Nucleus accumbens (tissue), 56 donors: ENCODE measurements at places on chromosomes 7 and 10.

- no peak for DNase-seq
These were observed 79.6 kb upstream of the AUTS2 start for GRCh38 chr7:69518705-69519077.

DNA sequence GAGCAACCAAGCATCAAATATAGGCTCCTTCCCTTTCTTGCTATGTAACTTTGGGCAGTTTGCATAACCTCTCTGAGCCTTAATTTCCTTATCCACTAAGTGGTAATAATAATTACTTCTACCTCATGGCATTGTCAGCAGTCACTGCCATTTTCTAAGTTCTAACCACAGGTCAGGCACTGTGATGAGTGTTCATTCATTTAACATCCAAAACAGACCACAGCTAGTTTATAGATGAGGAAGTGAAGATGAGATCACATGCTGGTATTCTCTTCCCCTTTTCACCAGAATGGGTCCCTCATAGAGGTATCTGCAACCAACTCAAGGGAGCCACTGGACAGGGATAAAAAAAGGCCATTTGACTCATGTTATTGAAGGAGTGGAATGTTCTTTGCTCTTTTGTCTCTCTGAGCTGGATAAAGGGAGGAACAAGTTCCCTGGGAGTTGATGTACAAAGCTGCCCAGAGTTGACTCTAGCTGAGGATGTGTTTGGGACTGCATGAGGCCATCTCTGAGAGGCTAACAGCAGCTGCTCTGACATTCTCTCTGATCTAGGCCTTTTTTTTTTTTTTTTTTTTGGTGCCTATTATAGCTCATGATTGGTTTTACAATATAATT is 65.0 kb downstream of the DNAJC12 start:
- DNase-seq = no peak

DNA sequence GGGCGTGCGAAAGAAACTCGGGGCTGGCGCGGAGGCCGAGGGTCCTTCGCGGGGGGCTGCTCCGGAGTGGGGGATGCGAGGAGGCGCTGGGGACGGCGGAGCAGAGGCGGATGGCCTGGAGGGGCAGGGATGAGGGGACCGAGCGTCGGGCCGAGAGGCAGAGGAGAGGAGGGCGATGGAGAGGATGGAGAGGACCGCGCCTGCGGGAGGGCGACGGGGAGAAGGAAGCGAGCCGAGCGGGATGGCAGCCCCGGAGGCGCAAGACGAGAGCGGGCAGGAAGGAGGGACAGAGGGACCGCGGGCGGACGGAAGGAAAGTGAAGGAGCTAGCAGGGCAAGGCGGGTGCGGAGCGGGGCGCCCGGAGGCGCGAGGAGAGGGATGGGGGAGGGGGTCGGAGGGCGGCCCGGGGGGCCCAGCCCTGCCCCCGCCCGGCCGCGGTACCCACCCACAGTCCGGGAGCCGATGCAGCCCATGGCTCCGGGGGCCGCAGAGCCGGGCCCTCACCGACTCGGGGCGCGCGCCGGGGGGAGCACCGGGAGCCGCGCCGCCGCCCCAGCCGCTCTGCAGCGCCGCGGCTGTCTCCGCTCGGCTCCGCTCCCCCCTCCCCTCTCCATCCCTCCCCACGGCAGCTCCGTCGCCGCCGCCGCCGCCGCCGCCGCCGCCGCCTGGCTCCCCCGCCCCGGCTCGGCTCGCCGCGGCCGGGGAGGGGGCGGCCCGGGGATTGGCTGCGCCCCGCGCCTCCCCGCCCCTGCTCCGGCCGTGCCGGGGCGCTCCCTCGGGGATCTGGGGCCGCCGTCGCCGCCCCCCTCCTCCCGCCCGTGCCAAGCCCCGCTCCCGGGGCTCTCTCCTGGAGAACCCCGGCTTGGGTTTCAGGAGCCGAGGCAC is at the start of gene FAM131B:
Gene FAM131B (minus strand): TSS at position 583 of the 885 bp plus-strand sequence. CDS start 110 bp downstream, at position 473.
- peak; percentile 45 for DNase-seq

DNA sequence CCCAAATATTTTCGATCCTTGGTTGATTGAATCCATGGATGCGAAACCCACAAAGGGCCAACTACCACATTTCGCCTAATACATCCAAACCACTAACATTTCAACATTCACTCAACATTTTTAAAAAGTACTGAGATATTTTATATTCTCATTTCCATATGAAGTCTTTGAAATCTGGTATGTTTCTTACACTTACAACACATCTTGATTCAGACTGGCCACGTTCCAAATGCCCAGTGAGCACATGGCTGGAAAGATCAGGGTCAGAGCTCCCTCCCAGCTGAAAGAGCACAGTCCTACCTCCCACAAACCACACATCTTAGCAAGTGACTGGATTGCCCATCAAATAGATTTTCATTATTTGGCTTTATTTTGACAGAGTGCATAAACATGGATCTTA is 18.9 kb downstream of the NCAPG2 start:
- no peak for DNase-seq

DNA sequence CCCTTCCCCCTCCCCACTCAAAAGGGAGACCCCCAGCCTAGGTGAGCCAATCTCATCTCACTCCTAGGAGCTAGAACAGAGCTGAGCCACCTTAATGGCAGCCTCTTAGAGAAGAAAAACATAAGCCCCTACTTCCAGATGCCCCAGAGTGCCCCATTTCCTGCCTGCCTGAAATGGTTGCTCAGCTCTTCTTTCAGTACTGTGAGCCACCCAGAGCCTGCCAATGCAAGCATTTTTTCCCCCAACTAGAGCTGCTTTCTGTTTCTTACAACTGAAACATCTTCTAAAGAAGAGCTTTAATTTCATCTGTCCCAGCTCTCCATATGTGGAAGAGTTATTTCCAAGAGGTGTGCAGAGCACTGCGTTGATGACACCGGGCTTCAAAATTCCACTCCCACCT is 136.7 kb downstream of the PLPP4 start:
- DNase-seq = no peak

- no peak for DNase-seq
These were observed 165.0 kb downstream of the BAMBI start for GRCh38 chr10:28842321-28842720.

GRCh38 chr10:125235093-125236069 is 75.0 kb upstream of the CTBP2 start:
- DNase-seq = no peak

- no peak for DNase-seq
These were observed 25.5 kb upstream of the NME8 start for GRCh38 chr7:37822946-37823345.

DNA sequence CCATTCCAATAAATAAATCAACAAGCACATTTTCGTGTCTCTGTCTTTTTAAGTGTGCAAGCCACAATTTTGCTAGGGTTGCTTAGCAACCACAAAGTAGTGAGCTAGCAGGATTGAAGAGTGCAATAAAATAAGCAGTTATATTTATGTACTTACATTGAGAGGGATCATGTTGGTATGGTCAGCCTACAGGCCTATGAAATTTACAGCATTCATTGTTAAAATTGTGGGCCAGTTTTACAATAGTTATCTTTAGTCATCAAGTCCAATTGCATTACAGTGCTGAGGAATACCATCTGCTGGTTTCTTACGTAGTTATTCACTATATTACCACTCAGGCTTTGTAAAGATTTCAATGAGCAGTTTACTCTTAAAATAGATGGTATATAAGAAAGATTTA is 192.5 kb upstream of the POT1 start:
- no peak for DNase-seq

GRCh38 chr10:49257626-49258349 is 41.2 kb upstream of the C10orf71 start:
- DNase-seq = no peak

DNA sequence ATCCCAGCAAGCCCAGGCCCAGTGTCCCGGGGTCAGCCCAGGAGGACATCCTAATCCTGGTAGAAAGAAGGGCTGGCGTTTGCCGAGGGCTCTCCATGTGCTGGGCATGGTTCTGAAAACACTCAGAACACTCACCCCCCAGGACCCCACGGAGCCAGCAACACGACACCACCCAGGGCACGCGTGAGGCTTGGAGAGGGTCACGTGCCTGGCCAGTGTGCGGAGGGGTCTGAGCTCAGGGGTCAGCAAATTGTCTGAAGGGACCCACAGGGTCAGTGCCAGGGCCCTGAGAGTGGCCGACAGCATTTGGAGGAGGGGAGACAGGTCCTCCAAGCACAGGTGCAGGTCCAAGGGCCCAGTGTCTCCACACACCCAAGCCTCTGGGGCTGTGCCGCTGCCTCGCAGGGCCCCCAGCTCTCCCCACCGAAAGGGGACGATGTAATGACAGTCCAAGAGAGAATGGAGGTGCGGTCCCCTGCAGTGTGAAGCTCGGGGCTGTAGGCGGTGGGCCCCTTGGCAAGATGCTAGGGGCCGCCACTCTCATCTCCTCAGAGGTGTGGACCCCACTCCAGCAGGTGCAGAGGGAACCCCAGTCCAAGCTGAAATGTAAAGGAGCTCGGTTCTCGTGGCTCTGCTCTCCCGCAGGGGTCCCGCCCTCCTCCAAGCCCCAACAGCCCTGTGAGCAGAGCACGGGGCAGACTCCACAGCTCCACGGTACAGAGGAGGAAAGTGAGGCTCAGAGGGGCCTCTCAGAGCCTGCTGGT is 7.8 kb downstream of the FOXL3 start:
- DNase-seq = no peak

DNA sequence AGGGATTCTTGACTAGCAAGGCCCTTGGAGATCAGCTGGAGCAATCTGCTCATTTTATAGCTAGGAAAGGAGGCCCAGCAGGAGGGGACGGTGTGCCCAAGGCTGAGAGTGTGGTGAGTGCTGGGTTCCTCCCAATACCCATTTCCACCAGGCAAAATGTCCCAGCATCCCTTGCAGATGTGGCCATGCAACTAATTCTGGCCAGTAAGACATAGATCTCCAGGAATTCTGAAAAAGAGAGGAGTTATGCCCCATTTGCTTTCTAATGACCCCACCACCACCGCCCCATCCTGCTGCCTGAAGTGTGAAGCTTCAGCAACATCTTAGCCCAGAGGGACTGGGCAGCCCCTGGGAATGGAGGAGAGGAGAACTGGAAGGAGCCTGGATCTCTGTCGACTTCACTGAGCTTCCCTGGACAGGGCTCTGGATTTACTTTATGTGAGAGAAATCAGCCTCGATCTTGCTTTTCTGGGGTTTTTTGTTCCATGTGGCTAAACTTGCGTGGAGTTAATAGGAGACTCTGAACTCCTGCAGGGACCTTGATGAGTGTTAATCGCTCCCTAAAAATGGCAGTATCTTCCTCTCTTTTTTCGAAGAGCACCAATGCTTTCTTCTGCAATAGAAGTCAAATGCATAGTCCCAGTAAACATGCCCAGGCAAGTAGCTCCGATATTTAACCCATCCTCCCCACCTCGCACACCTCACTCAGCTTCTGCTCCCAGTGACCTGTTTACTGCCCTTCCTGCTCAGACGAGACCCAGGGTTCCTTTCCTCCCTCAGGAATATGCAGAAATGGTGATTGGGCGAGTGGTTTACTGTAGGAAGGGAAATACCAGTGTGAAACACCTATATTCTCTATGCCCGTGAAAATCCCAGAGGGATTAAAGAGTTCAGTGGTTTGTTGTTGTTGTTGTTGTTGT is 127.5 kb upstream of the GPR26 start:
- no peak for DNase-seq

- DNase-seq = no peak
These were observed 20.7 kb upstream of the KMT2E start for GRCh38 chr7:104993217-104993862.

GRCh38 chr7:66669088-66669487 is 40.4 kb downstream of the KCTD7 start:
- DNase-seq = peak; percentile 74

GRCh38 chr10:132076578-132077081 is 10.9 kb downstream of the JAKMIP3 start:
- DNase-seq = no peak

DNA sequence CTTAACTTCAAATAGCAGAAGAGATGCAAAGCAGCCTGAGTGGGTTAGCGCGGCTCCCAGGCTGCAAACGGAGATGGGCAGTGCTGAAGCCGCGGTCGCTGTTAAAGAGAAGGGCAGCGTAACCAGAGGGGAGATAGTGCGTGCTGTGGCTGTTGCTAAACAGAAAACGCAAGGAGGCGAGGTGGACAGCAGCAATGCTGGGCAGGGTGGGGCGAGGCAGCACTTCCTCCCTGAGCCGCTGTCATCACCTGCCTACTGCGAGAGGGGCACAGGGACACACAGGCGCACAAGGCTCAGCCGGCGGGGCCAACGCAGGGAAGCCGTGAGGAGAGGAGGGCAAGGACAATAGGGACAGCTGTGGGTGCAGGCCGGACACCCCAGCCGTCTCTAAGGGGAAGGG is 137.3 kb downstream of the MAD1L1 start:
- no peak for DNase-seq

- DNase-seq = no peak
These were observed 5.3 kb upstream of the KLF6 start for GRCh38 chr10:3790272-3790671.

- DNase-seq = no peak
These were observed 63.4 kb downstream of the RNF32 start for GRCh38 chr7:156703773-156704482.

- DNase-seq = no peak
These were observed 9.2 kb downstream of the JMJD1C start for GRCh38 chr10:63456437-63457210.

GRCh38 chr7:138816650-138817049 is 18.7 kb upstream of the ATP6V0A4 start:
- no peak for DNase-seq

DNA sequence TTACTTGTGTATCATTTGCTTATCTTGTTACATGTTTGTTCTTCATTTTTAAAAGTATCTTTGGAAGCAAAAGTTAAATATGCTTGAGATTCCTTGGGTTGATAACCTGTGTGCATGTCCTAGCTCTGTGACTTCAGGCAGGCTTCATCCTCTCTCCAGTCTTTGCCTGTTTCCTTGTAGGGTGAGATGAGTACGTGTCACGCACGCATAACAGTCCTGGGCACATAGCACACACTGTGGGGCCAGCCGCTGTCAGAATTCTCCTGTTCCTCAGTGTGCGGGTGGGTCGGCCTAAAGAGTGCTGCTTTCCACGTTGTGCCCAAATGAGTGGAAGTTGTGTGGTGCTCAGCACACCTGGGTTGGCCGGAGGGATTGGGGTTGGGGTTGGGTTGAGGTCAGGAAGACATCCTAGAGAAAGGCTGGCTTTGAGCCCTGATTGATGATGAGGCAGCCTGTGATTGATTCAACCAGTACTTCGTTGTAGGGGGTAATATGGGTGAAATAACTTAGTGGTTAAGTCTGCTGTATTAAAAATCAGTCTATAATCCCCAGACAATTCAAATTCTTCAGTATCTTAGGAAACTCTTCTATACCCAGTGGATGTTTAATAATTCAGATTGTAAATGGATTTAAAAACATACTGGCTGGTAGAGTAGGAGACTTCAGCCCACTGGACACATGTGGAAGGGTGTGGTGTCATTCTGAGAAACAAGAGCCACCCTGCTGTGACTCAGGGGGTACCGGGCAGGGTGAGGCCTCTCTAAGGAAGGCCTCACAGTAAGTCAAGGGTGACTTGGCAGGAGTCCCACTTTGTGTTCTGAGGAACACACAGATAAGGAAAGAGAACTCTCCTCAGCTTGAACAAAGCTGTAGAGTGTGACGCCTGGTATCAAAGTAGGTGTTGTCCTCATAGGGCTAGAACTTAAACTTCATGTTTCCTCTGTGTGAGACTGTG is 54.8 kb downstream of the DAGLB start:
- DNase-seq = no peak
